ENCODE measurements at places on chromosomes 5 and 9.
A peak's percentile ranks its signal among the peaks of the same experiment; 100 is the strongest.

GRCh38 chr9:98886691-98887229, 56.9 kb upstream of the COL15A1 start:
- DNase-seq = no peak

- no peak for DNase-seq
Measured at GRCh38 chr9:92097997-92098482, 17.2 kb downstream of the SPTLC1 start.

DNA sequence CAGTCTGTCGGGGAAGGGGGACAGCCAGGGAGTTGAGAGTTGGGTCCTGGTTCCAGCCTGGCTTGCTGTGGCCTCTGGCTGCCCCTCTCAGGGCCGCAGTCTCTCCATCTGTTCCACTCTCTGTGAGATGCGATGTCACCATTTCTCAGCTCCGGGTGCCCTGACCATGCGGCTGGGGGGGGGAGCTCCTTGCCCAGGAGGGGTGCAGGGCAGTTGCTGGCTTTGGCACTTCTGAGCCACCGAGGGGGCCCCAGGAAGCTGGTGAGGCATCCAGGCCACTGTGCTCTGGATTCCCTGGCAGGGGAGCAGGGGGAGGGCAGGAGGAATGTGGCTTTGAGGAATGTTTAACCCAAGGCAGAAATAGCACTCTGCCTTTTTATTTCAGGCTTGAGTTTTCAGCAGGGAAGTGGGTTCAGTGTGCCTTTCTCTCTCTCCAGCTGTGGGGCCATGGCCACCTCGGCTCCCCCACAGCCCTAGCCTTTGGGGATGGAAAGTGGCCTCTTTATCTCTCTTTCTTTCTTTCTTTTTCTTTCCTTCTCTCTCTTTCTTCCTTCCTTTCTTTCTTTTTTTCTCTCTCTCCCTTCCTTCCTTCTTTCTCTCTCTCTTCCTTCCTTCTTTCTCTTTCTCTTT, 11.0 kb downstream of the NCS1 start:
- DNase-seq = peak; percentile 81

- DNase-seq = peak; percentile 85
Measured at GRCh38 chr9:132079391-132080091, at the start of gene MED27. Gene MED27 (minus strand): TSS chr9:132079867. CDS start chr9:132079844, 23 bp downstream.

DNA sequence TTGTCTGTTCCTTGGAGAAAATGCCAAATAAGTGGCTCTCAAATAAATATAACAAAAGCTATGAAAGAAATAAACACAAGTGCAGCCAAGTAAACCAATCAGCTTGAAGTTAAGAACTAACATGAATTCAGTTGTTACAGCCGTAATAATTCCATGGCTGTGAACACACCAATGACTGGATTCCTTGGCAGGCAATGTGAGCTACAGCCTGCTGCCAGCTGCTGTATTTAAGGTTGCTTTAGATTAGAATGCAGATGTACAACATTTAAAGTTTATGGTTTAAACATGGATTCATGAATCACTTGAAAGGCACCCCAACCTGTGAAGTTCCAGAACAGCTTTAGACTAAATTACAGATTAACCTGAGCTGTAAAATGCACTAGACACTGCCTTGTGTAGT, 626.4 kb upstream of the SEMA6A start:
- peak; percentile 1 for DNase-seq

GRCh38 chr5:146851133-146851532, 27.4 kb downstream of the PPP2R2B start:
- no peak for DNase-seq
